Type B pancreatic cell (in vitro differentiated cells): ENCODE measurements at places on chromosomes 16 and 17. TPM values are rescaled to one million over a fixed set of nuclear protein-coding genes. Genes with fewer than 3 reads are reported as not detected.

DNA sequence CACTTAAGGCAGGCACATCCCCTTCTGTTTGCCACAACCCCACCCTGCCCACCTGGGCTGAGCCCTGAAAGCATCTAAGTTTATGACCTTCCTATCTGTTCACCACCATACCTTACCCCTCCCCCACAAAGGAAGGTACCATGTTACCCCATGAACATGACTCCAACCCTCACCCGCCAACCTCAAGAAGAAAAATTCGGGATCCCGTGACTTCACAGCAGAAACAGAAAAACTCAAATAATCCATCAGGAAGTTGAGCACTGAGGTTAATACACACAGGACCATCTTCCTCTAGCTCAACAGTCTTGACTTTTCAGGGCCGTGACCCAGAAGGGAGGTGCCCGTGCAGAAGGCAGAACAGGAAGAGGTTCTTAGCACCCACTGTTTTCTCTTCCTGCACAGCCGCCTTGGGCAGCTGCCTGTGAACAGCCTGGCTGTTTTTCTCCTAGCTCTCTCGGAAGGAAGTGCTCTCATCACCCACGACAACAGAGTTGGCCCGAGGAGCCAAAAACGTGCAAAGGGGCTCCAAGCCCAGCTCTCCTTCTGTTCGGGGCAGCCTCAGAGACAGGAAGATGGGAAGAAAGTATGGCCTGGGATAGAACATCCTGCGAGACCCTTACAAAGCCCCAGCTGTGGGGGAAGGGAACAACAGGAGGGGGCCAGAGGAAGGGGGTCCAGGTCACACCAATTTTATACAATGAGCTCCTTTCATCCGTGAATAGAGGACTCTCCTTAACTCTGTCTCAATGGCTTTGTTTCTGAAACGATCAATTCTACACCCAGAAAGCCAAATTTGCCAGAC, 101.1 kb downstream of the XYLT1 start:
- no peak for DNase-seq

PRSS27 gene
- total RNA-seq = 19.0 and 24.6 TPM in 2 replicates

DNA sequence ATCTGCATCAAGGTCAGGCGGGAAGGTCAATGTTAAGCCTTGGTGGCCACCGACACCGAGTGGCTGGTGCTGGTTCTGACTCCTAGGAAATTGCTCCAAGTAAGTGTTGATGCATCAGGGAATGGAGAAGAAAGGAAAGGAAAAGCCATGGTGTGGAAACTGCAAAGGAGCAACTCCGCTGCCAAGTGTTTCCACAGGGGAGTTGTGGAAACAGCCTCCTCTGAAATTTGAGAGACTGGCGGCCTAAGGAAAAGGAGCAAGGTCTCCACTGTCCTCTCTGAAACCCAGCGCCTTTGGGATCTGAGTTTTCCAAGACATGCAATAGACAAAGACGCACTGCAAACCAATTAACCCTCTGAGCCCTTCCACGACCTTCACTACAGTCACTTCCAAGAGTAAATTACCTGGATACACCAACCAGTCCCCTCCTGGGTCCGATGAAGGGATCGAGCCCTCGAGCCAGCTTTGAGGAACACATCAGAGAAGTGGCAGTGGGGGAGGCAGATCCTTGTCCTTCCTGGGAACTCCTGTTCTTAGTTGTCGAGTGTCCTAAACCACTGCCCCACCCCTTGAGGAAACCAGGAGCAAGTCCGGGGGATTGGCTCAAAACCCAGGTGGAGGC, 51.1 kb downstream of the SRL start:
- no peak for DNase-seq

- DNase-seq = no peak
Observed at GRCh38 chr16:81739503-81739902, 39.6 kb upstream of the PLCG2 start.

GRCh38 chr17:39763051-39763820, 25.5 kb downstream of the GRB7 start:
- no peak for DNase-seq

DNA sequence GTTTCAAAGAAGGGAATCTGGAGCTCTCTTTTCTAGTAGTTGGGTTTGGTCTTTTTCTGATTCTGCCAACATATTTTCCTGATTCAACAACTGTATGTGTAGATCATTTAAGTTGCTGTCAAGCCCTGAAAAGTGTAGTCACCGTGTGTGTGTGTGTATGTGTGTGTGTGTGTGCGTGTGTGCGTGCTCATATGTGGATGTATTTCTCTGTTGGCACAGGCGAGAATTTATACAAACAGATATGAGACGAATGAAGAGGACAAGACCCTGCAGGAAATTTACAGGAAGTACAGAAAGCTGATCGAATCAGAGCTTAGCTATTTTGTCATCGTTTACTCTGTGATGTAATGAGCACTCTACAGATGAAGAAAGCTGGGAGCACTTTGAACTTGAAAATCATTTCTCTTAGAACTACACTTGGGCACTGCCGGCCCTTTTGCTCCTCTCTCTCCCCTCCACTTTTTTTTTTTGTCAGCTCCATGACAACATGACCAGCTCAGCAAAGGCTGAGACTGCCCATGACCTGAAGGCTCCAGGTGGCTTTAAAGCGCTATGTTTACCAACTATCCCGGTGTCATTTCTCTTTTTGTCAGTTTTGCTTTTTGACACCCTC, 11.2 kb downstream of the FBXO39 start:
- no peak for DNase-seq

GRCh38 chr17:57631871-57632270, 113.2 kb downstream of the CCDC182 start:
- DNase-seq = no peak

KRT14 gene
- total RNA-seq = 0.19 and 0.64 TPM in 2 replicates

HSD17B2 gene
- total RNA-seq = 6.8 and 17.8 TPM in 2 replicates

DNA sequence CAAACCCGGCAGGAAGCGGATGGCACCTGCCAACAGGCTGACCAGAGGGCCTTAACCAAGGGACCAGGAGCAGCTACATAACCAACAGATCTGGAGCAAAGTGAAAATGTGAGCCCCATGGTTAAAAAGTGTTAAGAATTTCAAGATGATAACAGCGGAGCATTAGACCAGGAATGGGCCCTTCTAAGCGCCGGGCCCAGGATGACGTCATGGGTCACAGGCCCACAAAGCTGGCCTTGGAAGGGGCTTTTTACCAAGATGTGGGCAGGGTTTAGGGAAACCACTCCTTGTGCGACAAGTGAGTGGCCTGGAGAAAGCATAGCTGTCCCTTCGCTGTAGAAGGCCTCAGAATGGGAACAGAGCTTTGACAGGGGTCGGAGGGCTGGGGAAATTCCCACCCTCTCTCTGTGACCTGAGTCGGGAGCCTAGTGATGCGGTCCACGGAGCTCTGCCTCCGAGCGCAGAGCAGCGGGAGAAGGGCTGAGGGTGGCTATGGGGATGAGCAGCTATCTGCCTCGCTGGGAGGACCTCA, 84.4 kb upstream of the RPL38 start:
- no peak for DNase-seq

CD300LB gene
- total RNA-seq = not detected in 2 replicates

DNA sequence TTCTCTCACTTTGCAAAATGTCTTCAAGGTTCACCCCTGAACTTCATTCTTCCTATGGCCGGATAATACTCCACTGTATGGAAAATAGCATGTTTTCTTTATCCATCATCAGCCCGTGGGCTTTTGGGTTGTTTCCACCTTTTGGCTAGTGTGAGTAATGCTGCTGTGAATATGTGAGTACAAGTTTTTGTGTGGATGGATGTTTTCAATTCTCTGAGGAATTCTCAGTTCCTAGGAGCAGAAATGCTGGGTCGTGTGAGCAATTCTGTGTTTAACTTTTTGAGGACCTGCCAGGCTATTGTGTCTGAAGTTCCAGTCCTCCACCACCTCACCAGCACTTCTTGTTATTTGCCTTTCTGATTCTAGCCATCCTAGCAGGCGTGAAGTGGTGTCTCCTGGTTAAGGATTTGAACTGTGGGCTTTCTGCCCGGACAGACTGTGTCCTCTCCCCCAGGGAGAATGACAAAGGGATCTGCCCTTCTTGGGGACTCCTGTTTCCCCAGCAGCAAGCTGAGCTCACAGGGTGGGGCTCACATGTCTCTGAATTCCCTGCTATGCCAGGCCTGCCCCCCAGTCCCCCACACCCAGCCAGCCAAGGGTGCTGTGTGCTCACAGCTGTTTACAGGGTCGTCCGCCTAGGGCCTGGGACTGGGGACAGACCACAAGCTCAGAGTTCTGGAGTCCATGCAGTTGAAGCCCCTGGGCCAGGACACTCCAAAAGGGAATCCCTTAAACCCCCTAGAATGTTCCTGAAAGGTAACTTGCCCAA, 92.2 kb upstream of the CIBAR2 start:
- DNase-seq = no peak

DNA sequence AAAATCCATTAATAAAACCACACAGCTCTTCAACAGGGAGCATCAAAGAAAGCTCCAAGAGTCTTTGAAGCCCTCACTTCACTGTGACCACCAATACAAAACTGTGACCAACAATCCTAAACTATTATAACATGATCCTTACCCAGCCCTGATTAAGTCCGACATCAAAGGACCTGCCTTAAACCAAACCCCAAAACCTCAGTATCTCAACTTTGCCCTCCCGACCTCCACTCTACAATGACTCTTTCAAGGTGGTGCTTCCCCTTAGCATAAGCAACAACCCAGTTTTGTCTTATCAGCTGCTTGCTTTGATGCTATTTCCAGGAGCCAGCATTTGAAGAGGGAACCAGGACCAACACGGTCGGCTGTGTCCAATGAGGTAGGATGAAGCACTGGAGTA, 8.5 kb upstream of the PRSS22 start:
- no peak for DNase-seq

GRCh38 chr17:58686980-58687379, 4.9 kb downstream of the TEX14 start:
- no peak for DNase-seq

GRCh38 chr17:35774499-35774898, 13.8 kb downstream of the C17orf50 start:
- no peak for DNase-seq

DNA sequence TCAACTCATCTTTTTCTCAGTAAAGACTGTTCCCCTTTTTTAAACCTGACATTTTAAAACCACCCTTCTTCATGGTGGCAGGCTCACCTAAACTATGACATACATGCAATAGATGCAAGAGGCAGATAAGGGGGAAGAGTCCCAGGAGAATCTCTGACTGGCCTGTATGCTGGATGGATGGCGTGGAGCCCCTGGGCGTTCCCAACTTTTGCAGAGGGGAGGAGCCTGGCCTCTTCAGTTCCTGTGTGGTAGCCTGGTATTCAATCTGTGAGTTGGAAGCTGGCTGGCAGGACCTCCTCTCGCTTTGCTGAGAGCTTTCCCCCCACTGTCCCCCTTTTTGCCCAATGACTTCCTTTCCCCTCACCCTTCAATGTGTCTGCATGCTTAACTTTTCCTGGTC, 217.6 kb upstream of the CA10 start:
- no peak for DNase-seq

DNA sequence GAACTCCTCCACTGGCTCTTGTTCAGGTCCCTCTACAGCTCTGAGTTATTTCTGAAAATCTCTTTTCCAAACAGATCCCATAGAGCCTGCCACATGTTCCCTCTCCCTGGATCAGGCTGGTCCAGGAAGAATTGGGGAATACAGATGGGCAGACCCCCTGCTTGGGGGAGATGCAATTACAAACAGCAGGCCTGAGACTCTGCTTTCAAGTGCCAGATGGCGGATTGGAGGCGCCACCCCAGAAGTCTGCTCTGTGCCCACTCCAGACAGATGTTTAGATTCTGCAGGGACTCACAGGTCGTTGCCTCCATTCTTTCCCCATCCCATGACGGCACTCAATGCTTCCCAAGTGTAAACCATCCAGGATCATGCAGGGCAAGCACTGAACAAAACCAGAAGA, 316.6 kb downstream of the SLC39A11 start:
- DNase-seq = no peak

IL17C gene
- total RNA-seq = 0.39 TPM in 1 of 2 replicates, not detected in the other

- no peak for DNase-seq
Observed at GRCh38 chr17:74730491-74731346, 6.3 kb upstream of the RAB37 start.

- no peak for DNase-seq
Observed at GRCh38 chr16:71514476-71514875, 11.8 kb upstream of the CHST4 start.

CENPT gene
- total RNA-seq = 67.6 and 74.2 TPM in 2 replicates

KCNJ2 gene
- total RNA-seq = 7.5 and 8.6 TPM in 2 replicates

EIF5A gene
- total RNA-seq = 454 and 510 TPM in 2 replicates

DNA sequence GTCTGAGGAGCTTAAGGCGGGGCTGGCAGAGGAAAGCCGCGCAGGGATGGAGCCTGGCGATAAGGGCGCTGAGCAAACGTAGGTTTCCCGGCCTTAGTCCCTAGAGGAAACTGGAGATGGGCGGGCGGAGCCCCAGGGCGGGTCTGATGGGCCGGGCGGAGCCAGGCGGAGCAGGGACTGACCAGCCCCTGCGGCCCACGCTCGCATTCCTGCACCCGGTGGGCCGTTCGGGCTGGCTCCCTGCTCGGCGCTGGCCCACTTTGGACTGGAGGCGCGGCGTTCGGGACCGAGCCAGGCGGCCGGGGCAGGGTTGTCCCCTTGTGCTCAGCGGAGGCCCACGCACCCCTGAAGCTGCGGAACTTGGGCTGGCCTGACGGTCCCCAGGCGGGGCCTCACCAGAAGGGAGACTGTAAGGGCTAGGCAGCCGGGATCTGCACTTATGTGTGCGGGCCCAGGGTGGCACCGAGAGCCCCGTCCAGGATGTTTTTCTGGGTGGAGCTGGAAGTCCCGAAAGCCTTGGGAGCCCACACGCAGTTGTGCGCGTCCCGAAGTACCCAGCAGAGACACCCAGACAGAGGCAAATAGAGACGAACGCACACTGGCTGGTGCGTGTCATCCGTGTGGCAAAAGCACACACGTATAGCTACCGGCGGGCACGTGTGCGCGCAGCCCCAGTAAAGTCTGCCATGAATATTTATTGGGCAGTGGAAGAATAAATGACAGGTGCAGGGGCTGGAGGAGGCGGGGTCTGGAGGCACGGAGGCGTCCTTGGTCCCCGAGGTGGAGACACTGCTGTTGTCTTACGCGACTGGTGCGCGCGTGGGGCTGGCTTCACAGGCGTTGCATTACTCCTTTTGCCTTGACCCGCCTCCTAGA, 1.4 kb downstream of the PYDC1 start:
- DNase-seq = no peak

DNA sequence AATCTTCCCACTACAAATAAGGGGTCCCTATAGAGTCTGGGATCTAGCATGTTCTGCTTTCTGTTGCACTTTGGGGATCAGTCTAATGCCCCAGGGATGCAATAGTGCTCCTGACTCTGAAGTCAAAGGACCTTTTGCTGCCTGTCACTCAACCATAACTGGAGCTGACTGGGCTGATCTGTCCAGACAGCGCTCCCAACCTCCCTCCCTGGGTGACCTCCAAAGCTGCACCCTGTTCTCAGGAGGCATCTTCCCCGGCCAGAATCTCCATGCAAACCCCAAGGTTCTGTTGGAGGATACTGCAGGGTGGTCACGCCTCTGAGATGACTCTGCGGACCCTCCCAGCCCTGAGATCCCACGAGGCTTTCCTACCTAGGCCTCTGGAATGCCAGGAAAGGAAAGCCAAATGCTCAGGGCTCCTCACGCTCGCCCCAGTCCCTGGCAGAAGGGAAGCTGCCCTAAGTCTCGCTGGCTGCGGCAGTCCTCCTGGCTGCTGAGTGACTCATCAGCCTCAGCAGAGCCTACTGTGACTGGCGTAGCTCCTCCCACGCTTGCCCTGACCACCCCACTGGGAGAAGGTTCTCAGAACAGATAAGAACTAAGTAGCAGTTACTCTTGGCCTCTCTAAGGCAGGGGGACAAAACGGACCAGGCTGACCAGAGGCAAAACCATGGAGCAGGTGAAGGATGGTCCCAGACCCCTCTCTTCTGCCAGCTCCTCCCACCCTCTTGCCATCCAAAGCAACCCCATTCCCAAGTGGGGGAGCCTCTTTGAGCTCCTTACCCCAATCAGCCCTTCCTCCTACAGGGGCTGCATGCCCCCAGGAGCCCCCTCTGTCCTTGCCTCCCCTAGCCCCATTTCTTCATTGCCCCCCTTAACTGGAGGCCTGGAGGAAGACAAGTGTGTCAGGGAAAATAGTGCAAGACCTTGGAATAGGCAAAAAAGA, 124.1 kb upstream of the TNRC6C start:
- DNase-seq = no peak
